ENCODE measurements at places on chromosomes 6 and 20. TPM values are rescaled to one million over a fixed set of nuclear protein-coding genes. Genes with fewer than 3 reads are reported as not detected.

The C20orf202 gene
- 1.2 TPM for total RNA-seq

The HNF4A gene
- total RNA-seq, result not detected

The KHDRBS2 gene
- total RNA-seq, result 0.89 TPM

The SALL4 gene
- 2.3 TPM for total RNA-seq

The PXT1 gene
- total RNA-seq, result not detected

The PROKR2 gene
- total RNA-seq, result not detected
